ENCODE measurements at places on chromosomes 1 and 21. TPM values are rescaled to one million over a fixed set of nuclear protein-coding genes. Genes with fewer than 3 reads are reported as not detected.

GRCh38 chr1:198878566-198878965, 239.7 kb downstream of the PTPRC start:
- DNase-seq, result no peak

KLF17 gene
- total RNA-seq, result not detected

DNA sequence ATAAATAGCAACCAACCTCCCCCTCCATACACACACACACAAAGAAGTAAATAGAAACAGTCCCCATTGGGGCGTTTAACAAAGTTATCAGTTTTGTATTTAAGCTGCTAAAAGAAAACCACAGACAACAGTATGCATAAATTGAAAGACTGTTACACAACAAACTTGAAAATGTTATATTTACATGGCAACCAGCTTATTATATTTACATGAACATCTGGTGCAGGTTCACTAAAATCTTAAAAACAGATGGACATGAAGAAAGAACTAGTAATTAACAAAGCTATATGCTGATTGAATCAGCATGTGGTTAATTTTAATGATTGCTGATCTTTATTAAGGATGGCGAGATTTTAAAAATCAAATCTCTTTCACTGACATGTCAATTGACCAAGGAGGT, 384.7 kb downstream of the LRRIQ3 start:
- no peak for DNase-seq

LMX1A gene
- total RNA-seq, result not detected

FCGR2B gene
- total RNA-seq, result not detected

DNA sequence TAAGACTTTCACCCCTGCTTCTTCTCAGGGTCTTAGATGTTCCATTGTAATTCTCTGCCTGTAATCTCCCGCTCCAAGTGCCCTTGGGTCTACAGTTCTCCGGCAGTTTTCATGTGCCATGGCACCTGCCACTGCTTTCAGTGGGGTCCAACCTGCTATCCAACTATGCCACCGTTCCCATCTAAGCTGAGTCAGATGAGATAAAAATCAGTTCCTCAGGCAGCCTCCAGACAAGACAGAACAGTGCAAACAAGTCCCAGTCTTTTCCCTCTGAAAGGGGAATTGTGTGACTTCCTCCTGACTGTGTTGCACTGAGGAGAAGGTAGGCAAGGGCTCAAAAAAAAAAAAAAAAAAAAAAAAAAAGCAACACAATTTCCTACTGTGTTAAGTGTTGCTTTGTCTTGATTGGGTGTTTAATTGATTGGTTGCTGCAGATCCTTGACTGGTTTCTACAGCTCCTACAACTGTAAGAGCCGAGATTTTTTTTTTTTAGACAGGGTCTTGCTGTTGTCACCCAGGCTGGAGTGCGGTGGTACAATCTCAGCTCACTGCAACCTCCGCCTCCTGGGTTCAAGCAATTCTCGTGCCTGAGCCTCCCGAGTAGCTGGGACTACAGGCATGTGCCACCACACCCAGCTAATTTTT, 50.7 kb downstream of the EBNA1BP2 start:
- DNase-seq, result no peak

GRCh38 chr1:15257309-15257708, 10.3 kb downstream of the FHAD1 start:
- no peak for DNase-seq

DNA sequence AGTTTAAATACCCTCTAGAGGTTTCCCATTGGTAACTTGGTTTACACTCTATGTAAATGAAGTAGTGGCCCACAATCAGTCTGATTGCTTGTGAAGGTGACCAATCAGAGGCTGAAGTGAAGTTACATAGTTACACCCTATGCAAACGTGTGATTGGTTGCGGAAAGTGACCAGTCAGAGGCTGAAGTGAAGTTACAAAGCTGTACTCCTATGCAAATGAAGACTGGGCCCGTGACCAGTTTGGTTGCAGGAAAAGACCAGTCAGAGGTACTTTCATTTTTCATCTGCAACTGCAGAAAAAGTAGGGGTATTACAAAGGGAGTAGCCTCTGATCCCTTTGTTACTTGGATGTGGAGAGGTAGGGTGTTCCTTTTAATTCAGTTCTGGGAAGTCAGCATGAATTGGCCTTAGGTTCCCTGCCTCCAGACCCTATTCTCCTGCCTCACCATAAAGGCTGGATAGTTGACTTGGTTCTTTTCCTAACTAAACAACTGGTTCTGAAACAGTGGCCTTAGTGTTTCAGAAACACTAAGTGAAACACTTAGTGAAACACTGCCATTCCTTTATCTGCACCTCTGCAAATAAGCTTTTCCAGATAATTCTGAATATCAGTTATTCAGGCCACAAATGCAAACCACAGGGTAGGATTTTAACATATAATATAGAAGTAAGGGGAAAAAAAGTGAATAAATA, 39.3 kb downstream of the MAGI3 start:
- no peak for DNase-seq

SPATA45 gene
- not detected for total RNA-seq

OPTC gene
- total RNA-seq, result not detected

FCRL6 gene
- not detected for total RNA-seq

DNA sequence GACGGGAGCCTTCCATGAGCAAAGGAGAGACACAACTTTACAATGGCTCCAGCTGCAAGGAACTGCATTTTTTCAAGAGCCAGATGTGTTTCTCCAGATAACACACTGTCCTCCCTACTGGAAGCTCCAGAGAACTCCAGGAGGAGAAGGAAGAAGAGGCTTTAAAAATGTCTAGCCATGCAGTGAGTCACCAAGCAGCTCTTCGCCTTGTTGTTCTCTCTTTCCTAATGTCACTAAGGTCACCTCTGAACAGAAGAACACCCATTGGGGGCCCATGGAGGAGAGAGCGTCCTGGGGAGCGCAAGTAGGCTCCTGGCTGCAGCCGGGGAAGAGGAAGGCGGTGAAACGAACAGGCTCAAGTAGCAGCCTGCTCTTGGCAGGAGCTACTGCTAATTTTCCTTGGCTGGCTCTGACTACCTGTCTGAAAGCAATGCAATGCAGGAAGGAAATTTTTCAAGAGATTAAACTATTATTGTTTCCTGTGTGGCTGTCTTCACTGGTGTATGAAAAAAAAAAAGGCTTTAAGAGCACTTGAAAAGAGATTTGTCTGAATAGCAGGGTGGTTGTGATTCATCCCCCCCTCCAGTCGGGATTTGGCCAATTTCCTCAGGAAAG, 321.9 kb downstream of the SETD4 start:
- no peak for DNase-seq

SPRR1B gene
- total RNA-seq, result 0.63 TPM

SLC19A1 gene
- total RNA-seq, result 21.7 TPM

SNRNP40 gene
- total RNA-seq, result 62.8 TPM

All from kidney epithelial cell (primary cell).